Cardiac muscle cell (in vitro differentiated cells and primary cell): ENCODE measurements at places on chromosomes 6 and 20. TPM values are rescaled to one million over a fixed set of nuclear protein-coding genes. Genes with fewer than 3 reads are reported as not detected.

The TPX2 gene
- total RNA-seq, result 15.2 and 120 TPM in 2 replicates

The RNF144B gene
- total RNA-seq, result 0.32 and 1.1 TPM in 2 replicates

The ERGIC3 gene
- 213 and 254 TPM in 2 replicates for total RNA-seq

The TRIM31 gene
- not detected in 2 replicates for total RNA-seq

The DEF6 gene
- 3.0 and 9.2 TPM in 2 replicates for total RNA-seq

The POM121L2 gene
- 0.18 TPM in 1 of 2 replicates, not detected in the other for total RNA-seq

The MYL9 gene
- total RNA-seq, result 579 and 882 TPM in 2 replicates

The MLN gene
- total RNA-seq, result not detected in 2 replicates

The PTK6 gene
- total RNA-seq, result not detected in 2 replicates

The GOPC gene
- 30.5 and 51.4 TPM in 2 replicates for total RNA-seq

The RBM24 gene
- total RNA-seq, result 194 and 316 TPM in 2 replicates

The C6orf15 gene
- total RNA-seq, result not detected in 2 replicates

The B4GALT5 gene
- total RNA-seq, result 26.5 and 27.4 TPM in 2 replicates

The MBOAT1 gene
- 9.1 and 15.5 TPM in 2 replicates for total RNA-seq

The OR2H1 gene
- total RNA-seq, result not detected in 2 replicates

The C20orf204 gene
- 0.88 and 2.2 TPM in 2 replicates for total RNA-seq

The AHCY gene
- total RNA-seq, result 229 and 263 TPM in 2 replicates
